ENCODE measurements at places on chromosomes 5 and 9. TPM values are rescaled to one million over a fixed set of nuclear protein-coding genes. Genes with fewer than 3 reads are reported as not detected.
A peak's percentile ranks its signal among the peaks of the same experiment; 100 is the strongest.

AUH gene
- total RNA-seq = 47.6 TPM

GDNF gene
- total RNA-seq = 1.6 TPM

ARHGEF37 gene
- 15.7 TPM for total RNA-seq

TXNDC8 gene
- not detected for total RNA-seq

LRRC19 gene
- total RNA-seq = 130 TPM

DNA sequence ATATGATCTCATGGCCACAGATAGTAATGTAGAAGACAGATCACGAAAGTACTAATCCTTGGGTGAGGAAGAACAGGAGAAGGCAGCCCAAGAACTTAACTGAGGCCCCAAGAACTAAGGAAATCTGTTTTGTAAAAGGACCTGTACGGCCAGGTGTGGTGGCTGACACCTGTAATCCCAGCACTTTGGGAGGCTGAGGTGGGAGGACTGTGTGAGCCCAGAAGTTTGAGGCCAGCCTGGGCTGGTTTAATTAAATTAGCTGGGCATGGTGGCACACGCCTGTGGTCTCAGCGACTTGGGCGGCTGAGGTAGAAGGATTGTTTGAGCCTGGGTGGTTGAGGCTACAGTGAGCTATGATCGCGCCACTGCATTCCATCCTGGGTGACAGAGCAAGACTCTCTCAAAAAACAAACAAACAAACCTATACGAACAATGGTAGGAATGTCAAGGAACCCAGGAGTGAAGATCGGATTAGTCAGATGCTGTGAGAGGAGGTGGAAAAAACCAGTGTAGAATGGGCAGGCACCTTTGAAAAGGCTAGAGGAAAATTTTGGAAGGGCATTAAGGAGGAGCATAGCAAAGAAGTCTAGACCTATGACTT is 283.8 kb upstream of the DMRT1 start:
- H3K27ac ChIP-seq = no peak overlapping the region
- H3K36me3 ChIP-seq = no peaks in the 10 kb centered on the region
- DNase-seq = no peak
- H3K4me1 ChIP-seq = peaks cover 4% of the 10 kb centered on the region
- no peak overlapping the region for H3K4me3 ChIP-seq

DNA sequence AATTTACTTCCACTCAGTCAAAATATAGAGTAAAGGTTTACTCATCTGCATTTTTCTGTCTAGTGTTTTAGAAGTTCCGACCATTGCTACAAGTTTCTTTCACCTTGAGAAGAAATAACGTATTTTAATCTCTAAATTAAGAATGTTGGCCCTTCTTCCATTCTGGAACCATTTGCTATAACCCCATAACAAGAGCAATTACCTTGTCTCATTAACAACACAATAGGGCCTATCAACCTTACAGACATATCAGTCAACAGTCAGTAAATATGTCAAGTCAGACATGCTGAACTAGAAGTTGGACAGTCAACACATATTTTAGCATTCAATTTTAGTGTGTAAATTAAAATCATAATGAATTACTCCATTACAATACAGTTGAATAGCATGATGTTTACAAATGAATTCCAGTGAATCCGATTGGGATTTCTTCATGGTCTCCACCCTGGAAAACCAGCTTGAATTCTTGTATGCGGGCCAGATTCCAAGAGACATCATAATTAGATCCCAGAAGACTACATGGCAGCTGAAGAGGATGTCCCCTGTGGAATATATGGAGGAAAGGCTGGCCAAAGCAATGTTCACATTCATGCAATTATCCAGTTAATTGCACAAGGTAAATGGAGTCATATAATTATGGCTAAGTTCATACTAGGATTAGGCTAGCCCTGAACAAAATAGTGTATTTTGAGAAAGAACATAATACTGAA is 196.2 kb upstream of the TARS1 start:
- no peaks in the 10 kb centered on the region for H3K36me3 ChIP-seq
- H3K4me1 ChIP-seq = no peaks in the 10 kb centered on the region
- no peak for DNase-seq
- H3K4me3 ChIP-seq = no peak overlapping the region
- no peak overlapping the region for H3K27ac ChIP-seq

GRCh38 chr9:110081395-110081794 is 126.6 kb downstream of the C9orf152 start:
- DNase-seq = no peak
- H3K4me3 ChIP-seq = no peak overlapping the region
- no peaks in the 10 kb centered on the region for H3K4me1 ChIP-seq
- no peak overlapping the region for H3K27ac ChIP-seq
- no peaks in the 10 kb centered on the region for H3K27me3 ChIP-seq

DNA sequence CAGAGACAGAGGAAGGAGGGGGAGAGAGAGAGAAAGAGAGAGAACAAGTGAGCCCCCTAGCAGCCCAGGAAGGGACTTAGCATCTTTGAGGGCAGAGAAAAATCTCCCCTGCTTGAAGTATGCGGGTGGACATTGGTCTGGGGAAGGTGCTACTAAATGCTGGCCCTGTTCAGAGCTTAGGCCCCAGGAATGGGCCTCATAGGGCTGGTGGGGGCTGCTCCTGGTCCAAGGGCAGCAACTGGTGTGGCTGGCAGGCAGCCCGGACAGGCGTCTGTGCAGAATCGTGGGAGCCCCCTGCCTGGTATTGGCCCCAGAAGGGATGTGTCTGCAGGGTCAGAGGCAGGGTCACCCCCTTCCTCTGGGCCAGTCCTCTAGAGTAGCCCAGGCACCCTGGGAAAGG is 47.8 kb upstream of the SUSD3 start:
- DNase-seq = peak; percentile 12
- no peak overlapping the region for H3K4me3 ChIP-seq
- no peaks in the 10 kb centered on the region for H3K27me3 ChIP-seq
- no peak overlapping the region for H3K27ac ChIP-seq
- no peaks in the 10 kb centered on the region for H3K36me3 ChIP-seq
- H3K4me1 ChIP-seq = no peaks in the 10 kb centered on the region

DNA sequence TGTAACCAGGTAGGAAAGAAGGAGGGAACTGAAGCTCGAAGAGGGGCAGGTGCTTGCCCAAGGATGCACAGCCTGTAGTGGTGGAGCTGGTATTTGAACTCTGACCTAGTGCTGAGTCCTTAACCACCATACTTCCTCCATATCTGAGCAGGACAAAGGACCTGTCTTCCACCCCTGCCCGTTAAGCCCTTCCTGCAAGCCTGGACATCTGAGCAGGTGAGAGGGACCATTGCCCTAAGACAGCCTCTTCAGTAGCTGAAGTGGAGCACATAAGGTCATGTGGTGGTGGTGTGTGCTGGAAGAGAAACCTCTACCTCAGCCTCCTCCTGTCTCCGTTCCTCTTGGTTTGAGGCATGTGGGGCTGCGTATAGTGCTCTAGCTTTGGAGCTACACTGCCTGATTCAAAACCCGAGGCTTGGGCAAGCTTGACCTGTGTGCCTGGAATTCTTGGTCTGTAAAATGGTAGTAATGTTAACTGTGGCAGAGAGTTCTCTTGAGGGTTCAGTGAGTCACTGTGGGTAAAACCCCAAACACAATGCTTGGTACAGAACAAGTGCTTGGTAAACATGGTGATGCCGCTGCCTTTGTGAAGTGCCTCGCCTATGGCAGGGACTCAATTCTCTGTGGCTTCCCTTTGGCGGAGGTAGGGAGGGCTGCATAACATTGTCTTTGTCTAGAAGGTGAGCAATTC is 7.4 kb downstream of the GALNT10 start:
- H3K4me1 ChIP-seq = peaks cover 10% of the 10 kb centered on the region
- H3K27ac ChIP-seq = no peak overlapping the region
- H3K4me3 ChIP-seq = no peak overlapping the region
- no peak for DNase-seq
- H3K27me3 ChIP-seq = no peaks in the 10 kb centered on the region

- no peaks in the 10 kb centered on the region for H3K27me3 ChIP-seq
- H3K4me1 ChIP-seq = no peaks in the 10 kb centered on the region
- peak; percentile 24 for DNase-seq
- no peaks in the 10 kb centered on the region for H3K36me3 ChIP-seq
- H3K4me3 ChIP-seq = no peak overlapping the region
These were observed 209.2 kb downstream of the DIRAS2 start for GRCh38 chr9:90433398-90433941.

DNA sequence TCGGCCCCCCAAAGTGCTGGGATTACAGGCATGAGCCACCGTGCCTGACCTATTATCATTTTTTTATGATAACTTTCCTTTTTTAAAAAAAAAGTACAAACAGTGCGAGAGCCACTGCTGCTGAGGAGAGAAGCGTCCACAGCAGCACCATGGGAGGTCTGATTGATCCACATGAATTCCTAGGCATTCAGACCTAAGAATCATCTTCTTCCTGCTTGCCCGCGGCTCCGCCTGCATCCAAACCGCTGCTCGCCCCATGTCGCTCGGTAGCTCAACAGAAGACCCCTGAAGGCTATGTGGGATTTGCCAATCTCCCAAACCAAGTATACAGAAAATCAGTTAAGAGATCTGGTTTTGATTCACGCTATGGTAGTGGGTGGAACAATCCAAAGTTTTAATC is 102.0 kb downstream of the GABBR2 start:
- H3K27me3 ChIP-seq = no peaks in the 10 kb centered on the region
- DNase-seq = no peak
- H3K36me3 ChIP-seq = no peaks in the 10 kb centered on the region
- H3K4me1 ChIP-seq = no peaks in the 10 kb centered on the region
- H3K4me3 ChIP-seq = no peak overlapping the region

GRCh38 chr5:14488709-14489108 is 92.9 kb upstream of the OTULINL start:
- no peaks in the 10 kb centered on the region for H3K27me3 ChIP-seq
- H3K36me3 ChIP-seq = peaks cover 4% of the 10 kb centered on the region
- no peak overlapping the region for H3K27ac ChIP-seq
- H3K4me1 ChIP-seq = no peaks in the 10 kb centered on the region
- DNase-seq = no peak
- H3K4me3 ChIP-seq = no peak overlapping the region

DNA sequence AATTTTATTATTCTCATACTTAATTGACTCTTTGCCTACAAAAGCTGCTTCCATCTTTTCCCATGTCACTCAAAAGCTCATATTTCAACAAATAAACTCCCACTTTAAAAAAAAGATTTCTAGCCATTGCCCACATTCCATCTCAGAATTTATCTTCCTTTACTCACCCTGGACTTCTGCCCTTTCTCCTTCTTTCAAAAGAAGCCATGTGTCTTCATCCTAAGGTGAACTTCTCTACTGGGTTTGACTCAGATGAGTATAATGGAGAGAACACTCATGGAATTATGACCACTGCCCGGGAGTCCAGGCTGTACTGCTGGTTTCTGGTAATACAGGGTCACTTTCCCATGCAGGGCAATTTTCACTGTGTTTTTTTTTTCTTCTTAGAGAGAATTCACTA is 548.5 kb upstream of the ZNF462 start:
- DNase-seq = no peak
- H3K4me3 ChIP-seq = no peak overlapping the region
- H3K27me3 ChIP-seq = no peaks in the 10 kb centered on the region
- no peaks in the 10 kb centered on the region for H3K36me3 ChIP-seq
- H3K27ac ChIP-seq = no peak overlapping the region

DNA sequence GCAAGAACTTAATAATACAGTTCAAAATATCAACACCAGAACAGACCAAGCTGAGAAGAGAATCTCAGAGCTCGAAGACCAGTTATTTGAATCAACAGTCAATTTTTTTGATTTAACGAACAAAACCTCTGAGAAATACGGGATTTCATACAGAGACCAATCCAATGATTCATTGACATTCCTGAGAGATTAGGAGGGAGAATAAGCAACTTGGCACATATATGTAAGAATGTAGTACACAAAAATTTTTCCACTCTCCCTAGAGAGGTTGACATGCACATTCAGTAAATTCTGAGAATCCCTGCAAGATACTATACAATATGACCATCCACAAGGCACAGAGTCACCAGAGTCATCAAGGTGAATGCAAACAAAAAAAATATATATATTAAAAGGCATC is 1577.3 kb upstream of the C9orf72 start:
- H3K4me1 ChIP-seq = no peaks in the 10 kb centered on the region
- no peaks in the 10 kb centered on the region for H3K36me3 ChIP-seq
- H3K27ac ChIP-seq = no peak overlapping the region
- DNase-seq = no peak
- no peaks in the 10 kb centered on the region for H3K27me3 ChIP-seq
- no peak overlapping the region for H3K4me3 ChIP-seq

Measured in colonic mucosa (tissue), 4 donors.